Foreskin keratinocyte (primary cell): ENCODE measurements at places on chromosomes 1 and 21. TPM values are rescaled to one million over a fixed set of nuclear protein-coding genes. Genes with fewer than 3 reads are reported as not detected.

DNA sequence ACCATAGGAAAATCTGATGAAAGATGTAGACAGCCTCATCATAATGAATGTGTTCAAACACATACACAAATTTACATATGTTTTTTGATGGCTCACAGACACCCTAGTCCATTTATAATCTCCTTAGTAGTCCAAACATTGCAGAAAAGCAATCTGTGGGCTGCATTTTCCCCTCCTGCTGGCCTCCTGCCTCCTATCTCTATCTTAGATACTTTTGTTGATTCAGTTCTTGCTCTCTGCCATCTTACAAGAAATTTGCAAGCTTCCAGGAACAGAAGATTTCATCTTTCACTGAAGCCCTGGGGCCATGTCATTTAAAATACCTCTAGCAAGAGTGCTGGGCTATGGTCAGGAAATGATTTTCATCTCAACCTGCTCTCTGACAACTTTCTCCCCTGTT, 50.6 kb downstream of the DUSP10 start:
- no peak for DNase-seq

GRCh38 chr1:28668191-28668955, at the start of gene GMEB1:
GMEB1 (plus strand) TSS chr1:28668784; CDS start chr1:28683613, 14,829 bp downstream.
- peak; percentile 63 for DNase-seq

The RHEX gene
- not detected in 2 replicates for polyA plus RNA-seq

DNA sequence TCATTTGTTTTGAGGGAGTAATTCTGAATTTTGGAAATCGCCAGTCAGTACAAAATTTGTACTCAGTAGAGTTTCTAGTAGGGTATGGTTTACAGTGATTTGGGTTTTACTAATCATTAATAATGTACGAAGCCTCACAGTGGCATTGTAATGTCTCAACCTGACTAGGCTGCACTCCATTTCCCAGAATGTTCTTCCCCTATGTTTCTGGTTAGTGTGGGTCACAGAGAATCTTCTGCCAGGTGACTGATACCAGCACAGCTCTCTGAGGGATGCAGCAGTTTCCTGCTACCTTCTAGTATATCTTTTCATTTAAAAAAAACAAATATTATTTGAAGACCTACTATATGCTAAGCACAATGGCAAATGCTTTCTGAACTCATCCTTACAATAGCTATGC, 112.9 kb downstream of the PTPN14 start:
- DNase-seq, result no peak

DNA sequence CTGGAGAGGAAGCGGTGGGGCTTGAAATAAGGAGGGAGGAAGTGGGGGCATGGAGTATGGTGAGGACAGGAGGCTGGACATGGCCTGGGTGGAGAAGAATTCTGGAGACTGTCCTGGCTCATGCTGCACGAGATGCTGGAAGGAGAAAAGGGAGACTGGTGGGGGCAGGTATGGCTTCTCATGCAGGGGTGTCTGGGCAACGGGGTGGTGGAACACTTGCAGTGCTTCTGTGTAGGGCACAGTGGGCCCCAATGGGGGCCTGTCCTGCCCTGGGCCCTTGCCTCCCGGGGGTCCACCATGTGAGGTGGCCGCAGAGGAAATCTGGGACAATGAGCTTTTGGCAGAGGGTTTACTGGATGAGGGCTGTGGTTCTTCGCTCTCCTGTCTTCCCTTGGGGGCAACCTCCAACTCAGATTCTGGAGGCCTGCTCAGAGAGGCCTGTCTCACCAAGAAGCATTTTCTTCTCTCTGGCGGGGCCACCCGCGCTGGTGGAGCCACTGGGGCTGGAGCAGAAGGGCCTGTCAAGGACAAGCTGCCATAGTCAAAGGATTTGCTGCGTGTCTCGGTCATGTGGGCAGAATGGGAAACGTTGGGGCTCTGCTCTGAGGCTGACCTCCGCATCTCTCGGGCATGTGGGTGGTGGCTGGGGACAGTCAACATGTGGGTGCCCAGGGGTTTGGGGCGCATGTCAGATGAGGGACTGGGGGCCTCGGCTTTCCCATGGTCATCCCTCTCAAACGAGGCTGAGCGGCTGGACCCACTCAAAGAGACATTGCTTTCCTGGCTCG, 96.9 kb upstream of the EDN2 start:
- DNase-seq, result no peak

- DNase-seq, result no peak
Measured at GRCh38 chr1:50492142-50492541, 68.9 kb upstream of the DMRTA2 start.

- DNase-seq, result no peak
Measured at GRCh38 chr1:110067479-110067892, 3.0 kb downstream of the ALX3 start.
